ENCODE measurements at places on chromosomes 16 and 17.

GRCh38 chr17:45719335-45720071 is 64.6 kb upstream of the CRHR1 start:
- H3K27ac ChIP-seq: no peak overlapping the region
- H3K4me3 ChIP-seq: no peak overlapping the region
- no peak for DNase-seq
- no peaks in the 10 kb centered on the region for H3K36me3 ChIP-seq
- no peaks in the 10 kb centered on the region for H3K4me1 ChIP-seq
- H3K27me3 ChIP-seq: peaks cover 65% of the 10 kb centered on the region

DNA sequence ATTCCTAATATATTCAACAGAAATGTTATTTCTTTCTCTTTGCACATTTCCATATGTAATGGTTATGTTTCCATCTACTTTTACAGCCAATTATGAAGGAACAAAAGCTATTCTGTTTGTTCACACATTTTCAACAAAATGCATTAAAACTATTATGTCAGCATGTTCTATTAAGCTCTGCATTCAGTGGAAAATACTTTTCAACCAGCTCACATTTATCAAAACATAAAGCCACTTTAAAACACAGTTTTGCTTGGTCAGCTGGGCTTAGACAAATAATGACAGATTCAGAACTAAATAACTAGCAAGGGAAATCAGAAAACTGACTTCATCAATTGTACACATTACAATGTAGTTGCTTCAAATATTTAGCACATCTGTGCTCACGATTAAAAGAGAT is 6.9 kb downstream of the SALL1 start:
- no peak overlapping the region for H3K27ac ChIP-seq
- H3K4me1 ChIP-seq: no peaks in the 10 kb centered on the region

DNA sequence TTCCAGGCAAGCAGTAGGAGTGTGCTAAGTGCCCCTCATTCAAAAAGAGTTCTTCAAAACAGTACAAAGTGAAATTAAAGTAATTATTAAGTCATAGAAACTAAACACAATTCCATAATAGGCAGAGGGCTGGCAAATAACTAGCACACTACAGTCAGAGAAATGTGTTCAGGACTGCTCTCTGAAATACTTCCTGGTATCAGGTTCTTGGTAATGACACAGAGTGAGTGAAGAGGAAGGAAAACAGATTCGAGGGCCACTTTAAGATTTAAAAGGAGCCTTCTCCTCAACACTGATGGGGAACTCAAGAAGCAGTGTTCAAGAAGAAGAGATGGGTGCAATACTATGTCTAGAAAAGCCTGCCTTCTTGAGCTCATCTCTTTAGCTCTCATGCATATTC is 139.2 kb downstream of the TOX3 start:
- no peaks in the 10 kb centered on the region for H3K27me3 ChIP-seq
- H3K36me3 ChIP-seq: no peaks in the 10 kb centered on the region
- H3K4me1 ChIP-seq: no peaks in the 10 kb centered on the region
- no peak for DNase-seq
- H3K27ac ChIP-seq: no peak overlapping the region

DNA sequence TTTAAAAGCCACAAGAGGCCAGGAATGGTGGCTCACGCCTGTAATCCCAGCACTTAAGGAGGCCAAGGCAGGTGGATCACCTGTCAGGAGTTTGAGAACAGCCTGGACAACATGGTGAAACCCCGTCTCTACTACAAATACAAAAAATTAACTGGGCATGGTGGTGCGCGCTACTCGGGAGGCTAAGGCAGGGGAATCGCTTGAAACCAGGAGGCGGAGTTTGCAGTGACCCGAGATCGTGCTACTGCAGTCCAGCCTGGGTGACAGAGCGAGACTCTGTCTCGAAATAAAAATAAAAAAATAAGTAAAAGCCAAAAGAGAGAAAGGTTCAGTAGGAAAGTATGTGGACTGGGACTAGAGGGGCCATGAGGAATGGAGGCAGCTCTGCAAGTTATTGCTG is 13.1 kb upstream of the ITGAL start:
- H3K27ac ChIP-seq: peak overlapping the region; percentile 96
- no peak for DNase-seq
- H3K36me3 ChIP-seq: peaks cover 3% of the 10 kb centered on the region
- peaks cover 2% of the 10 kb centered on the region for H3K27me3 ChIP-seq
- H3K4me1 ChIP-seq: peaks cover 60% of the 10 kb centered on the region
- H3K4me3 ChIP-seq: peak overlapping the region; percentile 53

DNA sequence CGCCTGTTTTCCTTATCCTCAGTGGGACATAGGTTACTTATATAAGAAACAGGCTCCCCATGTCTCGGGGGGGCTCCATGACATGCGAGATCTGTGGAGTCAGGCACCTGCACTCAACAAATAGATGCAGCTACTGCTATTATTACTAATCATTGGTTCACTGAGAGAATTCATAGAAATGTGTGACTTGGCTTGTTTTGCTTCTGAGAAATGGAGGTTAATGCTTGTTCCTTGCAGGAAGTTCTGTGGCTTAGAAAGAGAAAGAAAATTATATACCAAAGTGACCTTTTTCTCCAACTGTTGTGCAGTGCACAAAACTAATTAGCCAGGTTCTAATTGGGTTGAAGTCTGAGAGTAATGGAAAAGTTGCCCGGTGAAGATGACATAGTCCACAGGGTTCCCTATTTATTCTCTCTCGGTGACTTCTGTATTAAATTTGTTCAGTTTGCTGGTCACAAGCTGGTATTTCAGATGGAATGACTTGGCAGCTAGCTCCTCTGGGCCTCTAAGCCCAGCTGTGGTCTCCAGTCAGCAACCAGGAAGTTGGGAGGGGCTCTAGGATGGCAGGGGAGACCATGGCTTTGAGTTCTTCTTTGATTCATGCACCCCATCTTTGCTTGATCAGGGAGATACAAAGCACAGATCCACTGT is 17.6 kb upstream of the MAF start:
- H3K36me3 ChIP-seq: peaks cover 27% of the 10 kb centered on the region
- peak; percentile 72 for DNase-seq
- peaks cover 65% of the 10 kb centered on the region for H3K4me1 ChIP-seq

GRCh38 chr16:65910291-65910690 is 456.2 kb upstream of the CDH5 start:
- H3K4me3 ChIP-seq: no peak overlapping the region
- no peaks in the 10 kb centered on the region for H3K36me3 ChIP-seq
- H3K27ac ChIP-seq: no peak overlapping the region
- H3K4me1 ChIP-seq: no peaks in the 10 kb centered on the region
- H3K27me3 ChIP-seq: no peaks in the 10 kb centered on the region

All from activated CD8-positive, alpha-beta memory T cell treated with anti-CD3 and anti-CD28 coated beads, Interleukin-2, amount 10 ng/mL, durations not matched to agents 7 days and 5 days (primary cell).